ENCODE measurements at places on chromosomes 1 and 21.

- peak; percentile 44 for DNase-seq
Measured at GRCh38 chr1:51636764-51637522, 20.1 kb downstream of the OSBPL9 start.

DNA sequence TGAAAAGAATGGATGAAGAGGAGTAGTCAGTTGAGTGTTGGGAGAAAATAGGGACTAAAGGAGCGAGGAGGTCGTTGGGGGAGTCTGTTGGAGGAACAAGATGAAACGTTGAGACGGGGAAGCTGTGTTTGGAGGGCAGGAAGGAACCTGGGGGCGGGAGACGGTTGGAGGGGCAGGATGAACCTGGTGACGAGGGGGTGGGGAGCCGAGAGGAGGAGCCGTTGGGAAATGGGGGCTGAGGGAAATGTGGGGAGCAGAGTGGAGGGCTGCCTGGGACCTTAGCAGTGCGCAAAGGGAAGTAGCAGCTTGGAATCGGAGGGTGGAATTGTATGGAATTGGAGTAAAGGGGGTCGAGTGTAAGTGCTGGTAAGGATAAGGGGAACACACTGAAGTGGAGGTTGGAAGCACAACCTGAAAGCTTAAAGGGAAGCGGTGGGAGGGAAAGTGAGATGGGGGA is 630 bp downstream of the MTF2 start:
- DNase-seq: peak; percentile 11

DNA sequence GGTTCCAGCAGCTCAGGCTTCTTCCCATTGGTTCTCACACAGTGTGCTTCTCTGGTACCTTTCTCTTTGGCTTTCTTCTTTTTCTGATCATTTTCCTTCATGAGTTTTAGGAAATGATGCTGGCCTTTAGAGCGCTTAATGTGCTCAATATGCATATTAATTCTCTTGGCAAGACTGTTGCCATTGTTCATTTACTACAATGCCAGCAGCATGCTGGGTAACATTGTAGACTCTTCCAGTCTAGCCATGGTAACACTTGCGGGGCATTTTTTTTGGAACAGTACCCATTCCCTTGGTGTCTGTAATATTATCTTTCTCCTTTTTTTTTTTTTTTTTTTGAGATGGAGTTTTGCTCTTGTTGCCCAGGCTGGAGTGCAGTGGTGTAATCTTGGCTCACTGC is 21.7 kb downstream of the UBE4B start:
- DNase-seq: no peak

GRCh38 chr1:161071886-161072371 is 2.2 kb upstream of the ARHGAP30 start:
- peak; percentile 83 for DNase-seq

DNA sequence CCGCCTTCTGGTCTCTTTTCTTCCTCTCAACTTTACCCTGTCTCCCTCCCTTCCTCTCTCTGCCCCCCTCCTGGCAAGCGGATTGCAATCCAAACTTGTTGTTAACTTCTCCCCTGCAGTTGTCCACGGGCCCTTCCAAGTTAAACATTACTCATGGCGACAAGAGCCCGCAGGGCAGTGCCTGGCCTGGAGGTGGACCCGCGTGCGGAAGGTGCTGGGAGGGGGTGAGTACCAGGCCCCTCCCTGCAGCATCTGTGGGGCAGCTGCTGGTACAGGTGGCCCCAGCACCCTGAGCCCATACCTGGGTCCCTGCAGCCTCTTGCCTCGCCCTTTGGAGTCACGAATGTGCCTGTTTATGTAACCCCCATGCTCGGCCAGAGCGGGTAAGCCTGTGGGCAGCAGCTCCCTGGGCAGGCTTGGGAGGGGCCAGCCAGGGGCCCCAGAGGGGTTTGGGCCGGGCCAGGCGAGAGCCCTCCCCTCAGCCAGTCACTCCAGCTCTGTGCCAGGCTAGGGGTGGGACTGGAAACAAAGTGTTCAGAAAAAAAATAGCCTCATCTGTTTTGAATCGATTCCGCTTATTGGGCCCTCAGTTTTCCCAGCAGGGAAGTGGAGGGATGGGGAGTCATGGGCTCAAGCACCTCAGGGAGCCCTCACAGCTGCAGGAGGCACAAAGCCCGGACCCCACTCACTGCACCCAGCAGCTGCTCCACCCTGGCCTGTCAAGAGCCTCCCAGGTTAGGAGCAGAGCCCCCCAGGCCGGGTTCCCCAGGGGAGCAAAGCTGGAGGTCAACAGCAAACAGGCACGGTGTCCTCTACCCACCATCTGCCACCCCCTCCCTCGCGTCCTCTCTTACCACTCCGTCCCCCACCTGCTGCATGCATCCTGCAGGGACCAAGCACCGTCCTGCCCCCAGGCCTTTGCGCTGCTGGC is 14.0 kb upstream of the FAAP20 start:
- no peak for DNase-seq

Measured in suppressor macrophage treated with lipopolysaccharide for 4 hours (primary cell).